ENCODE measurements at places on chromosomes 6 and 20. TPM values are rescaled to one million over a fixed set of nuclear protein-coding genes. Genes with fewer than 3 reads are reported as not detected.

The DBNDD2 gene
- 3.9 TPM for total RNA-seq

The IRF4 gene
- total RNA-seq = under 0.01 TPM

The PTCRA gene
- total RNA-seq = not detected

GRCh38 chr6:166545156-166546034 is 41.1 kb downstream of the RAMACL start:
- no peaks in the 10 kb centered on the region for H3K27me3 ChIP-seq
- DNase-seq = no peak
- no peaks in the 10 kb centered on the region for H3K4me1 ChIP-seq
- H3K36me3 ChIP-seq = no peaks in the 10 kb centered on the region
- H3K4me3 ChIP-seq = no peak overlapping the region

- peaks cover 6% of the 10 kb centered on the region for H3K27me3 ChIP-seq
- no peaks in the 10 kb centered on the region for H3K36me3 ChIP-seq
- H3K4me3 ChIP-seq = no peak overlapping the region
- H3K27ac ChIP-seq = no peak overlapping the region
- H3K4me1 ChIP-seq = no peaks in the 10 kb centered on the region
Measured at GRCh38 chr6:160349814-160350350, 1.7 kb downstream of the SLC22A3 start.

- H3K27me3 ChIP-seq = no peaks in the 10 kb centered on the region
- H3K4me1 ChIP-seq = no peaks in the 10 kb centered on the region
- no peak for DNase-seq
Measured at GRCh38 chr6:64860203-64860602, 846.8 kb downstream of the EYS start.

All from fibroblast of lung (primary cell).